ENCODE measurements at places on chromosomes 11 and 22. TPM values are rescaled to one million over a fixed set of nuclear protein-coding genes. Genes with fewer than 3 reads are reported as not detected.

The SHANK3 gene
- total RNA-seq = 1.5 TPM

The MARK2 gene
- total RNA-seq = 10.2 TPM

The MMP8 gene
- total RNA-seq = 0.33 TPM

The MRGPRD gene
- total RNA-seq = not detected

The VPREB1 gene
- total RNA-seq = not detected

The MN1 gene
- 16.0 TPM for total RNA-seq

The GAS2 gene
- 0.17 TPM for total RNA-seq

The SMTNL1 gene
- total RNA-seq = not detected
